ENCODE measurements at places on chromosomes 16 and 17.

GRCh38 chr17:73156887-73157520 lies 7.8 kb upstream of the SSTR2 start:
- DNase-seq, result no peak

- DNase-seq, result no peak
These were observed 119.2 kb upstream of the CACNG5 start for GRCh38 chr17:66715745-66716156.

DNA sequence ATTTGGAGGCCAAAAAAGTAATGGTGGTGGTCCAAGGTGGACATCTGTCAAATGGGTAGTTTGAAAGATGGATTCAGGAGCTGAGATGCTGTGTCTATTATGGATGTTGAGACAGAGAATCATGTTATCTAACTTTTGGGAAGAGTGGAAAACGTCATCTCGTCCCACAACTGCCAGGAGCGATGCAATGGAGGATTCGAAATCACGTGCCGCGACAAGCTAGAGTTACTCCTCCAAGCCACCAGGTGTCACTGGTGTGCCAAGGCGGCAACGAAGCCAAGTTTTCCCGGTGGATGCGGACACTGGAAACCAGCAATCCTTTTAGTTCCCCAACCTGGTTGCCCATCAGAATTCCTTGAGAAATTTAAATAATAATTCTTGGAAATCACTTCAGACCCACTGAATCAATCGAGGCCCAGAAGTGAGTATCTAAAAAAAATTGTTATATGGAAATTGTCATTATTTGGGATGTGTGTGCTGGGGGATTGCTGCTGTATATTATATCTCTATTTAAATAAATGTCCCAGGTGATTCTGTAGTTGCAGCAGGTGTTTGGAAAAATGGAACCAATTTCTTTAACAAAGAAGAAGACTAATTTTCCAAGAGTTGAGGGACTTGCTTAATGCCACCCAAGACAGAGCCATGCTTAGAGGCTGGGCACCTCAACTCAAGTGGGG lies 206.1 kb downstream of the HAPSTR1 start:
- DNase-seq, result no peak

DNA sequence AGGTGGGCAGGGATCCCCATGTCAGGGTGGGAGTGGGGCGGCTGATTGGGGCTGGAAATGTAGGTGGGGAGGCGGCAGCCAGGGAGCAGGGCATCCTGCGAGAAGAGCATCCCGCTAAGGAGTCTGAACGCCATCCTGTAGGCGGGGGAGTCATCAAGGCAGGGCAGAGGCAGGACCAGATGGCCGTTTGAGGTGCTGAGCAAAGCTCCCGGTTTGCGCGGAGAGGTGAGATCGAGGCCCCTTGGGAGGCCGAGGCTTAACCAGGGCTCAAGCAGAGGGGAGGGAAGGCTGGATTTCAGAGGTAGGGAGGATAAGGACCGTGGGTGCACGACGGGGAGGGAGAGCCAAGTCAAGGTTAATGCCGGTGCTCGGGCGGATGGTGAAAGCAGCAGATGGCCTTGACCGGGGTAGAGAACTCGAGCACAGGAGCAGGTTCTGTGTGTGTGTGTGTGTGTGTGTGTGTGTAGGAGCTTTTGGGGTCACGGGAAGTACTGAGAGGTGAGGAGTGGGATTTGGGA lies 472 bp upstream of the NME2 start:
- DNase-seq, result peak; percentile 19

GRCh38 chr16:49431591-49432290 lies 58.1 kb downstream of the C16orf78 start:
- DNase-seq, result no peak

- no peak for DNase-seq
These were observed 826.8 kb upstream of the KIF2B start for GRCh38 chr17:52995881-52996280.

GRCh38 chr17:43552229-43552837 lies 6.2 kb upstream of the ETV4 start:
- no peak for DNase-seq

GRCh38 chr17:21089933-21090901 lies 36.5 kb upstream of the DHRS7B start:
- no peak for DNase-seq

GRCh38 chr17:48023400-48024148 lies 14.0 kb downstream of the COPZ2 start:
- peak; percentile 18 for DNase-seq

- no peak for DNase-seq
These were observed 55.0 kb upstream of the ATP2A3 start for GRCh38 chr17:4019275-4019674.

- DNase-seq, result no peak
These were observed 170.7 kb downstream of the CYB561 start for GRCh38 chr17:63275318-63275970.

DNA sequence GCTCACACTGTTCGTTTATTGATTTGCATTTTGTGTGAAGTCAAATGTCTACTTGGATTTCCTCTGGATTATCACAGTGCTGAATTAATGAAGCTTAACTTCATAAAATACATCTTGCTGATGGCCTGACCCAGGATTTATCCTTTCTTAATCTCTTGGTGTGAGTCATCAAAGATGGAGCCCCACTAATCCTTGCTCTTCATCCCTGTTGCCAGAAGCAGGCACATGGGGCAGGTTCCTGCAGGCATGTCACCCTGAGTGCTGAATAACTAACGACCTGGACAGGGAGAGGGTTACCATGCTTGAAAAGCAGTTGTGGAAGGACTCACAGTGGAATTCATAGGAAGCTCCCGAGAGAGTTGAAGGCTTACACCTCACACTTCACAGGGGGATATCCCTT lies 56.0 kb upstream of the FA2H start:
- no peak for DNase-seq

GRCh38 chr16:84758627-84759026 lies 58.8 kb downstream of the USP10 start:
- no peak for DNase-seq

GRCh38 chr17:10729334-10730193 lies at the start of gene TMEM220:
Gene TMEM220, minus strand, starts transcription at chr17:10730023. Its CDS starts 172 bp downstream, at chr17:10729851.
- DNase-seq, result peak; percentile 32

DNA sequence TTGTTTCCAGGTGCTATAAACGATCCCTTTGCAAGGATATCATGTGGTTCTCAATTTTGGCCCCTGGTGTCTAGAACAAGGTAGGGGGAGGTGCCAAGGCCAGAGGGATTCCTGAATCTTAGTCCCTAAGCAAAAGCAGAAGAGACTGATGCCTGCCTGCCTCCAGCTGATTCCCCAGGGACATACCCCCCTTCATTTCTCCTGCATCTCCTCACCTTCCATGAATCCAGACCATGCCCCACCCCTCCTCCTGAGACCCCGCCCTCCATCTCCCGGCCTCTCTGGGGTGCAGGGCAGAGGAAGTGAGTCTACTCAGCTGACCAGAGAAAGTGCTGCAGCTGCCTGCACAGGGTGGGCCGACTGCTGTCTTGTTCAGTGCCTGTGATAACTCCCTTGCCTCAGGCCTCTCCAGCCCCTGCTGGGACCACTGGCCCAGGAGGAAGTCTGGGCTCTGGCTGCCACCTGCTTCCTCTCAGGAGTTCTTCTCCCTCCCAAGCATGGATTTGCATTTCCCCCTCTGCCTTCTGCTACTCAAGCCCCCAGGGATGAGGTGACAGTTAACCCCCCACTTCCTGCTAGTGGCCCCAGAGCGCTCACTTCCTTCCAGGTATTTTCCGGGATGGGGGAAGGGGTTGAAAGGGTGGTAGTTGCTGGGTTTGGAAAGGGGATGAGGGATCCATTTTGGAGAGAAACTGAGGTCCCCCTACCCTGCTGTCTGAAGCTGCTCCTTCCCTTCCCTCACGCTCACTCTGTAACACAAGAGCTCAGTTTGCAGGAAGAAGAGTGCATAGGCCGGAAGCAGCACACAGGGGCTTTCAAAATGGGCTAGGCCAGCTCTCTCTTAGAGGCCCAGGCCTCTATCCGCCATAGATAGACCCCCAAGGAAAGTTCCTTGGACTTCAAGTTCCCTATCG lies 10.5 kb upstream of the TSPOAP1 start:
- peak; percentile 27 for DNase-seq

- no peak for DNase-seq
These were observed 2.5 kb upstream of the CCL2 start for GRCh38 chr17:34252444-34253138.

DNA sequence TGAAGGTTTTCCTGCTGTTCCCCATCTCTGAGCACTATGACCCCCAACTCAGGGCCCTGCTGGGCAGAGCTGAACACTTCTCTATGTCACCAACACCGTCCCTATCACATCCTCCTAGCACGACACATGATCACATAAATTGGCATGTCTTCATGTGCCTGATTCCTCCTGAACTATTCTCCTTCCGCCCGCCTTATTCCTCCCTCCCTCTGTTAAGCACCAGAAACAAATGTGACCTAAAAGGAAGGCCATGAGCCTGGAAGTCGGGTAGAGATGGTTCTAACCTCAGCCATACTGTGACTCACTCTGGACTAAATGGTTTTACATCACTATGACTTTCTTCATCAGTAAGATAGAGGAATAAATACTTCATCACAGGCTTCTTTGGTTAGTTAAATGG lies 80.8 kb upstream of the DYNLRB2 start:
- no peak for DNase-seq

GRCh38 chr16:88130681-88131080 lies 179.4 kb downstream of the BANP start:
- DNase-seq, result no peak

DNA sequence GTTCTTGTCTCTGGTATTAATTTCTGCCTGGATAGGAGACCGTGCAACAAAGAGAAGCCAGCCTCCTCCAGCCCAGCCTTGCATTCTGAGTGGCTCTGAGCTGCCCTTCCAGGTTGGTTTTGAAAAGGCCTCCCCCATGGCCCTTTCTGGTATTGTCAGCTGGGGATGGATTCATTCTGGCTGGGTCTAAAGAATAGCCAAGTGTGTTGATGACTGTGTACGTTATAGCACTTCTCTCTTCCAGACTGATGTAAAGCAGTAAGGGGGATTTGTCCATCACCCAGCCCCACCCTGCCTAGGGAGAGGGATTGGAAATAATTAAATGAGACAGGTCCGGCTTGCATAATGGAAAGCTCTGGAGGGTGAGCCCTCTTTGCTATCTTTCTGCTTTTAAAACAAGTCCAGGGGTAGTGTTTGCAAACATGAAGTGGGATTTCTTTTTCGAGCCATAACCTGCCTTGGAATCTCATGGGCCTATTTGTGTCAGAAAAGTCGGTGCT lies 146.4 kb downstream of the MSI2 start:
- DNase-seq, result no peak

DNA sequence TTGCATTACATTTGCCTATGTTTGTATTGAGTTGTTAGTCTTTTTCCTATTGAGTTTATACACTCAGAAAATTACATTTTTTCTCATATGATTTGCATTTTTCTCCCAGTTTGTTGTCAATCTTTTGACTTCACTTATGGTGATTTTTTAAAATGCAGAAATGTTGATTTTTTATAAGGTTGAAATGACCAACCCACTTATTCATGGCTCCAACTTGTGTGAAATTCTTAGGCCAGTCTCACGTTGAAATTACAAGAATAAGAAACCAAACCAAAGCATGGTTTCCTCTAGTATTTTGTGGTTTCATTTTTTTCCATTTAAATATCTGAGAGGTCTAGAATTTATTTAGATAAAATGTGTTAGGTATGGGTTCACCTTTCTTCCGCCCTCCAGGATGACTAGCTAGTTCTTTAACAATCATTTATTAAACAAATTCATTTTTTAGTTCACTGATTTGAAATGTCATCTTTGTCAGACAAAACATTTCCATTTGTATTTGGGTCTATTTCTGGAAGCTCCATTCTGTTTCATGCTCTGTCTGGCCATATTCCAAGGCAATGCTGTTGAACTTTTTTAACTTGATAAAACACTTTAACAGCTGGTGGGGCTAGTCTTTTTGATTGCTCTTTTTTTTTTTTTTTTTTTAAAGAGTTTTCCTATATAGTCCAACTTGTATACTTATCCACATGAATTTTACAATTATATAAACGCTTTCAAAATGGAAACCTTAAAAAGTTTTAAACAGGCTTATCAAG lies 40.0 kb downstream of the FAM20A start:
- no peak for DNase-seq

GRCh38 chr17:40315206-40315605 lies 6.2 kb downstream of the RARA start:
- DNase-seq, result no peak

GRCh38 chr17:54749157-54749556 lies 151.5 kb upstream of the TOM1L1 start:
- no peak for DNase-seq

DNA sequence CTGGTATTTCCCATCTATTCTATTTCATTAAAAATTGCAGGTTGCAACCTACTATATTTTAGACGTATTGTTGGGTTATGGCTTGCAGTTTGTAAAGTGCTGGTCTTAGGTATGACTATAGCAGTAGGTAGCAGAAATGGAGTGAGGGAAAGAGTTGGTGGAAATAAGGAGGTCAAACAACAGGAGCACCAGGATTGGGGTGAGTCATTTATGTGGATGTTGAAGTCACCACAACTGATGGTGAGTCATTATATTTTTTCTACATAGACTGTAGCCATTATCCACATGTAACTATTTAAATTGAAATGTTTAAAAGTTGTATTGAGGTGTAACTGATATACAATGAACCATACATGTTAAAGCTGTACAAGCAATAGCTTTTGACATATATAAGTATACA lies 25.0 kb upstream of the HS3ST3A1 start:
- no peak for DNase-seq

GRCh38 chr17:39199820-39200069 lies 338 bp upstream of the RPL19 start:
- DNase-seq, result peak; percentile 83

DNA sequence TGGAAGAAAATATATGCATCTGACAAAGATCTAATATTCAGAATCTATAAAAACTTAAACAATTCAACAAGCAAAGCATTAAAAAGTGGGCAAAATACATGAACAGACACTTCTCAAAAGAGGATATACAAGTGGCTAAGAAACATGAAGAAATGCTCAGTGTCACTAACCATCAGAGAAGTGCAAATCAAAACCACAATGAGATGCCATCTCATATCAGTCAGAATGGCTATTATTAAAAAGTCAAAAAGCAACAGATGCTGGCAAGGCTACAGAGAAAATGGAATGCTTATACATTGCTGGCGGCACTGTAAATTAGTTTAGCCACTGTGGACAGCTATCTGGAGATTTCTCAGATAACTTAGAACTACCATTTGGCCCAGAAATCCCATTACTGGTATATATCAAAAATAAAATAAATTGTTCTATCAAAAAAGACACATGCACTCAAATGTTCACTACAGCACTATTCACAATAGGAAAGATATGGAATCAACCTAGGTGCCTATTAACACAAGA lies 179.5 kb downstream of the PCTP start:
- DNase-seq, result no peak

- no peak for DNase-seq
These were observed 430 bp downstream of the BCAS3 start for GRCh38 chr17:60678118-60678444.
